AG08395 (cell line): ENCODE measurements at places on chromosomes 5 and 9.

DNA sequence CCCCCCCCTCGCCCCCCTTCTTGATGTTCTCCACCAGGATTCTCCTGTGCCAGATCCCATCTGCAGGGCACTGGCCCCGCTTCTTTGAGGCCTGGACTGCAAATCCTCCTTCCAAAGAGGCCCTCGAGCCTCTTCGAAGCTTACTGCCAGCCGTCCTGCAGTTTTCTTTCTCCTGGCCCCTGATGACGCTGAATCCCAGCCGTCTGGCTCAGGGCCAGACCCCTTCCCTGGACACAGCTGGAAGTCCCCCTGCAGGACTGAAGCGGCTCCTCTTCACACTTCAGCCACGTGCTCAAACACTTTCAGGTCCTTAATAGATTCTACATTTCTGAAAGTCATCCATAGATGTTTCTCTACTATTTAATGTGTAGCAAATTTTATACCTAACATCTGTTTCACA is 121.5 kb downstream of the EHMT1 start:
- peak; percentile 45 for DNase-seq

DNA sequence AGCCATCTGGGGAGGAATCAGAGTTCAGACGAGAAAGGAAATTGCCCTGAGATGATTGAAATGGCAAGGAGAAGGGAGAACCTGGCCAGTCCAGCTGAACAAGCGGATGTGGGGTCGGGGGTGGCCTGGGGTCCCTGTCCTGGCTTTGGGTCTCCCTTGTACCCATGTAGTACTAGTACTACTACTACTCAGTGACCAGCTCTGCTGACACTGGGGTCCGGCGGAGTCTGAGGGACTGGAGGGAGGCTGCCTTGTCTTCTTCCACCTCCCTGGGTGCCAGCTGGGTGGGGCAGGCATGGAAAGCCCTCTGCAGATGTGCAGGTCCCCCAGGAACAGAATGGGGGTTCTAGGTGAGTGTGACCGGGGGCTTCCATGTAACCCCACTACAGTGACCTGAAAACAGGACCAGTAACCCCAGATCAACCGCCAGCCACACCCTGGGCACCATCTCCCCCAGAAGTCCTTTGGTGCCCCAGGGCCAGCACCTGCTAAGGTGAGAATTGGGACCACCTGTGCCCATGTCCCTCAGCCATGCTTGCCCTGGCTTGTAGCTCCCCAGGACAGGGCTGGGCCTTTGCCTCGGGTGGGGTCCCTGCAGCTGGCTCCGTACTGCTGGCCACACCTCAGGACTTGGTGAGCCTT is 89.1 kb upstream of the COL5A1 start:
- no peak for DNase-seq

GRCh38 chr5:136766456-136766855 is 401.1 kb upstream of the TRPC7 start:
- no peak for DNase-seq

GRCh38 chr9:133920471-133920870 is 71.7 kb downstream of the VAV2 start:
- DNase-seq = no peak

- DNase-seq = peak; percentile 90
These were observed at the start of gene REEP5 for GRCh38 chr5:112921833-112922817. Gene REEP5 (minus strand): TSS chr5:112922227. CDS start chr5:112922190, 37 bp downstream.

GRCh38 chr5:58456026-58456425 is 3.9 kb downstream of the PLK2 start:
- no peak for DNase-seq

- no peak for DNase-seq
These were observed 181.7 kb upstream of the TLX3 start for GRCh38 chr5:171127314-171127713.

DNA sequence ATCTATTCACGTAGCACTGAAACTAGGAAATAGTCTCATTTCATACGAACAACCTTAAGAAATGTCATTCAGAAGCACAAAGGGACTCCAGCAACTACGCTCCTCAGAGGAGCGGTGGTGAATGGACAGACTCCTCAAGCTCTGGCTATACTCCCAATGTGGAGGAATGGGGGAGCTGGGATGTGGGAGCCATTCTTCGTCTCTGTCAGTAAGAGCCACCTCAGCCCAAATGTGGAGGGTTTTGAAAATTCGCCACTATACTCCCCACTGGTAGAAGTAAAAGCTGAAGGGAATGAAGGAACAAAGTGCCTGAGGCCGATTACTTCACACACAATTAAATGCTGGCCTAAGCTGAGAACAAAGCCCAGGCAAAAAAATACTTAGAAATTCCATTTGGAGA is 96.3 kb downstream of the ADAMTS12 start:
- DNase-seq = no peak

- DNase-seq = peak; percentile 54
These were observed 93.0 kb downstream of the YTHDC2 start for GRCh38 chr5:113606298-113607134.

GRCh38 chr9:94120854-94121376 is 36.7 kb downstream of the PTPDC1 start:
- no peak for DNase-seq

- DNase-seq = no peak
These were observed 12.7 kb downstream of the STK10 start for GRCh38 chr5:172175263-172175719.

- DNase-seq = peak; percentile 17
These were observed 29.0 kb downstream of the MTMR12 start for GRCh38 chr5:32283539-32284377.

- no peak for DNase-seq
These were observed 45.2 kb downstream of the RNF130 start for GRCh38 chr5:180026320-180026719.

DNA sequence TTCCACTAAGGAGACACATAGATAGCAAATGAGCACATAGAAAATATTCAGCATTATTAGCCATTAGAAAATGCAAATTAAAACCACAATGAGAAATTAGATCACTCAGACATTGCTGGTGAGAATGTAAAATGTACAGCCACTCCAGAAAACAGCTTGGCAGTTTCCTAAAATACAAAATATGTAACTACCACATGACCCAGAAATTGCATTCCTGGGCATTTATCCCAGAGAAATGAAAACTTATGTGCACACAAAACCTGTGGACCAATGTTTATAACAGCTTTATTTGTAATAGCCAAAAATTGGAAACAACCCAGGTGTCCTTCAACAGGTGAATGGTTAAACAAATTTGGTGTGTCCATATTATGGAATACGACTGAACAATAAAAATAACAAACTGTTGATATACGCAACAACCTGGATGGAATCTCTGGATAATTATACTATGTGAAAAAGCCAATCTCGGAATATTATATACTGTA is 34.8 kb upstream of the SHC3 start:
- DNase-seq = no peak

DNA sequence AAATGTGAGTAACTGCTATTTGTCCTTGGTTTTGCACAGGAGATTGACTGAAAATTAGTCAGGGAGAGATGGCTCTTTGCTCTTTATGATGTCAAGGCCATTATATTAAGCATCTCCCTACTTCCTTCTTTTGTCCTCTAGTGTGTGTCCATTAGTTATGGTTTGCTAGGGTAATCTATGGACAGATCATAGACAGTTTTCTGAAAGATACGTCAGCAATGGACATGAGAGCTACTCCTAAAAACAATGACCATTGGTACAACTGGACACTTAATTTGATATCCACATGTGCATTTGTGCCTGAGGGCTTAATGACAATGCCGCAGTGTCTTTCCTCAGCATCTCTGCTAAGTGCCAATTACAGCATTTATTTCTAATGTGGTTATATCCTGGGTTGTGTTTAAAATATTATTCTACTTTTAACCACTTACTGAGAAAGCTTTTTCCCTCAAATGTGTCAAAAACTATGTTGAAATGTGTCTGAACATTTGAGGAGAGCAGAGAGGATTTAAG is 218.2 kb upstream of the RFX3 start:
- DNase-seq = no peak

DNA sequence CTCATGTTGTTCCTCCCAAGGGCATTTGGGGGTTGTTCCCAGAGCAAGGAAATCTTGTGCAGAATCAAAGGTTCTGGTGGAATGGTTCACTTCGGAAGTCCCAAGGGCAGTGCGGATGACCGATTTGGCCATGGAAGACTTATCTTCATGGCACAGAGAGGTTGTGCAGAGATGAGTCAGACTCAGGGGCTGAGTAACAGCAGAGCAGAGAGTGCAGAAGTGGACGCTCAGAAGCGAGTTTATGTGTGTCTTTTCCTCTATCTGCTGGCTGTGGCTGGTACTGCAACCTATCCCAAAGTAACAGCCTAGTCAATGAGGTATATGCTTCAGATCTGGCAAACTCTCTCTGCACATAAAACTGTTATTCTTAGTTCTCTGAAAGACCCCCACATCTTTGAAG is 118.1 kb downstream of the DPYSL3 start:
- peak; percentile 80 for DNase-seq

DNA sequence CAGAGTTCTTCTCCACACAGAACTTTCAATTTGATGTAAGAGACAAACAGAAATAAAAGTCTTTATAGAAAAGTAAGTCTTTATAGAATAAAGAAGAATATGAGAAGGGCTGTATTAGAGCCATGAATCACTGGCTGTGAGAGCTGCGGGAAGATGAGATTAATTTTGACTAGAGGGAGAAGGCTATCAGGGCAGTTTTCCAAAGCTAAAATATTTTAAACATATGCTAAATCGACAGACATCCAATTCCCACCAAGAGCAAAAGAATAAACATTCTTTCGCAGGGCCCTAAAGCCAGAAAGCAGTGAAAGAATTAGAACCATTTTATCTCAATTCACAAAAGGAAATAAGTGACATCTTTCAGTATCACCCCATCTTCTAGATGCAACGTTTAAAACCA is 208.3 kb upstream of the MAP3K1 start:
- no peak for DNase-seq

GRCh38 chr5:144139586-144139985 is 30.9 kb downstream of the YIPF5 start:
- DNase-seq = peak; percentile 43

GRCh38 chr9:38054653-38055052 is 14.4 kb downstream of the SHB start:
- DNase-seq = no peak

- DNase-seq = no peak
These were observed 14.7 kb downstream of the DNAJC25 start for GRCh38 chr9:111645806-111646205.

DNA sequence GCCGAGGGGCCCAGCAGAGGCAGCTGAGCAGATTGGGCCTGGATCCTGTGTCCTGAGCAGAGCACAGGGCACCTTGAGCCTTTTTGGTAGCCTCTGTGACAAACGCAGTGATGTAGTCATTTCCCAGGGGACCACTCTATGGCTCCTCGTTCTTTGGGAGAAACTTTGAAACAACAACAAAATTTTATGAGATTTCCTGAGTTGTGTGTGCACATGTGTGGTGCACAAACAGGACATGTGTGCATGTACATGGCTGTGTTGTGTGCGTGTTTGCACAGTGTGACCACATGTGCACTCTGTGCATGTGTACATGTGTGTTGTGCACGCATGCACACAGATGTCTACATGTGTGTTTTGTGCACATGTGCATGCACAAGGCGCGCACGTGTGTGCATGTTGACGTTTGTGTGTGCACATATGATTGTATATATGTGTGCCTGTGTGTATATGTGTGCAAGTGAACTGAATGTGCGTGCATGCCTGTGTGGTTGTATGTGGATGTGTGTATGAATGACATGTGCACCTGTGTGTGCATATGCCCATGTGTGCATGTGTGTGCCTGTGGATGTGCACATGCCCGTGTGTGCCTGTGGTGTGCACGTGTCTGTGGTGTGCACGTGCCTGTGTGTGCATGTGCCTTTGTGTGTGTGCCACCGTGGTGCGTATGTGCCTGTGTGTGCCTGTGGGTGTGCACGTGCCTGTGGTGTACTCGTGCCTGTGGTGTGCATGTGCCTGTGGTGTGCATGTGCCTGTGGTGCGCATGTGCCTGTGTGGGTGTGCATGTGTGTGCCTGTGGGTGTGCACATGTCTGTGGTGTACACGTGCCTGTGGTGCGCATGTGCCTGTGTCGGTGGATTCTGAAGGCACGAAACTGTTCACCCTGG is 221.6 kb downstream of the CACNA1B start:
- no peak for DNase-seq

- DNase-seq = peak; percentile 49
These were observed 54.0 kb downstream of the CCDC171 start for GRCh38 chr9:15606643-15607472.

- DNase-seq = no peak
These were observed 23.9 kb downstream of the RORB start for GRCh38 chr9:74521009-74521408.

GRCh38 chr5:152084476-152084875 is 159.8 kb upstream of the GLRA1 start:
- DNase-seq = no peak

DNA sequence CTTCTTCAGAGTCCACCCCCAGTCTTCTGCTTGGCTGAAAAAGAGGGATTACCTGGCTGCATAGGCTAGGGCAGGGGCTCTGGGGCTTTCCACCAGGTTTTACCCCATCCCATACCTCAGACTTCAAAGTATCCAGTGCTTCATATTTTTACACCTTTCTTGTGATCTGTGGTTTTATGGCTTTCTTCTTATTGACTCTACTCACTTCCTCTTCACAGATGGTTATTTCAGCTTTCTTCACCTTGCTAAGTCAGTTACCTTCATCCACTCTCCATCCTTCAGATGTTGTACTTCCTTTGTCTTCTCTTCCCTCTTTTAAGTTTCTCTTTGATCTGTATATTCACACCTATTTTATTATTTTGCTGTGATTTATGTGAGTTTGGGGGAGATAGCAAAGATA is 104.3 kb downstream of the GRIA1 start:
- DNase-seq = no peak

DNA sequence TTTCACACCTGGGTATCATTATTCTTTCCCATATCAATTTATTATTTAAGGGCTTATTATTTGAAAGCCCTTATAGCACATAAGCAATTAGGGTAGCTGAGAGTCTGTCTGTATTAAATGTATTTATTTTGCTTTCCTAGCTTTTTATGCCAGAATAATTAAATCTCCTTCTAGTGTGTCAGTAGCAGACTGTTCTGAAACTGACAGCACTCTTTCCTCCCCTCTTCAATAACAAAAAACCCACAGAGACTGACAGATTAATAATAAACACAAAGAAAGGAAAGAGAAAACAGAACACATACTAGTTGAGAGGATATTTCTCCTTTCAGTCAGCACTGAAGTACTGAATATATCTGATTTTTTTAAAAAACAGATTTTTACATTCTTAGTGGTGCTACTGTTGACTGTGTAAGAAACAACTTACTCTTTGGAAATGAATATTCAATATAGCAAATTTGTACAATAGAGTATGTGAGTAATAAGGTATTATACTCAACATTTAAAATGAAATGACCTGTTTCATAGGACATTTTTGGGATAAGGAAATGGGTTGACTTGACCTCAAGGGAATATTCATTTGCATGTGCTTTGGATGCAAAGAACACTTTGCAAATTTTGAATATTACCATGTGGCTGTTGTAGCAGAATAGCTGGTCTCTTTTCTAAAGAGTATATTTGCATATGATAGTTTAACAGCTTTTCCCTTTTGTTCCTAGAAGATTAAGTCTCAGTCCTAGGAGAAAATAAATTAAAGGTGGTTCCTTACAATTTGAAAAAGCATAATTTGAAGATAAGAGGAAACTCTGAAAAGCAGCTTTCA is 208.3 kb downstream of the SPATA31D1 start:
- DNase-seq = no peak
